Left cardiac atrium (tissue), 4 donors: ENCODE measurements at places on chromosomes 16 and 17. TPM values are rescaled to one million over a fixed set of nuclear protein-coding genes. Genes with fewer than 3 reads are reported as not detected.

CAVIN1 gene
- total RNA-seq, result 297 TPM

CCL11 gene
- total RNA-seq, result 5.4 TPM

TP53TG3B gene
- not detected for total RNA-seq

IL17C gene
- not detected for total RNA-seq

- DNase-seq, result no peak
These were observed 55.2 kb downstream of the GAN start for GRCh38 chr16:81369888-81370504.

GRCh38 chr17:63426917-63427308 is 19.2 kb downstream of the CYB561 start:
- no peak for DNase-seq

DNA sequence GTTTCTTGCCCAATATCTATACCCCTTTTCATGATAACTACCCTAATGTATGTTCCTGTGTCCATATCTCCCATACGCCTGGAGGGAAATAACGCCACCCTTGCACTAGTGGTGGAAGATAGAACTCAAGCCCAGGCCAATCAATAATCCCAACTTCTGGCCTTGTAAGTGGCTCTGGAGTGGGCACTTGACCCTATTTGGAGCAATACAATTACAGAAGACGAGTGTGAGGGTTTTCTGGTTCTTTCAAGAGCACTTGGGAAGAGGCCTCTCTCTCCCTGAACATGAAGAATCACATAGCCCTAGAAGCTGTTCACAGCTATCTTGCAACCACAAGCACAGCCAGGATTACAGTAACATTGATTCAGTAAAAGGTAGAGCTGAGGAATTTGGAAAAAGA is 217.9 kb downstream of the RAB11FIP4 start:
- no peak for DNase-seq

DNA sequence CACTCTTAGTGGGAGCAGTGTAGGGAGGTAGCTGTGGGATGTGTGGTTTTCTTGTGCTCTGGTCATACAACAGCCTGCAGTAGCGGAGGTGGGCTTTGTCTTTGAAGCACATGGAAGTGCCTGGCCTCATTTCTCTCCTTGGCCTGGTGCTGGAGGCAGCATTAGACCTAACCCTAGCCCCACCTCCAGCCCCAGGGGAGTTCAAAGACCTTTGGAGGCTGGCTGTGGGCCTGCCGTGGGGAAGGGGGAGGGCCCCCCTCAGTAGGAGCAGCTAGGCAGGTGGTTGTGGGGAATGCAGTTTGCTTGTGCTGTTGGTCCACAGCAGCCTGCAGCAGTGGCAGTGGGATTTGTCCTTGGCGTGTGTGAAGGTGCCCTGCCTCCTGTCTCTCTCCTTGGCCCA is 91.7 kb downstream of the BCAS3 start:
- no peak for DNase-seq

DNA sequence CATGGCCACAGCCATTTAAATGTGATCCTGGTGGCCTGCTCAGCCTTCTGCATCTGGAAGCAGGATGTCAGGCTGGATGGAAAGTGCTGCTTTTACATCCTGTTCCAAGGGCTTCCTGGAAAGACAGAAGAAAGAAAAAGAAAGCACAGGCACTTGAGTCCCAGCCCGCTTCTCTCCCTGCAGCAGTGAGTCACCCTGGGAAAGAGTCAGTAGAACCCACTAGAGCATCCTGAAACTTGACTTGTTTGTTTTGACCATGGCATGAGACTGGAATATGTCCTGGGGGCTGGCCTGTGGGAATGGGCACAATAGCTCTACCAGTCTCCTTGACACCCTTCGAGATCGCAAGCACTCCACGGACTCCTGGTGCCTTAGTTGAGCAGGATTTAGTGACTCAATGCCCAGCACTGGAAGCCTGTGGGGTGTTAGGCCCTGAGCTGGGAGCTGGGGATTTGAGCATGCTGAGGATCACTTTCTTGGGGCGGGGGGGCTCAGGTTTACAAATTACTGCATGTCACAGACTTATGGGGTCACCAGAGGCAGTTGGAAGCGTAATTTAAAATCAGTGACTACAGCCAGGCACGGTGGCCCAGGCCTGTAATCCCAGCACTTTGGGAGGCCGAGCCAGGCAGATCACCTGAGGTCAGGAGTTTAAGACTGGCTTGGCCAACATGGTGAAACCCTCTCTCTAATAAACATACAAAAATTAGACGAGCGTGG is 22.1 kb upstream of the GNA13 start:
- no peak for DNase-seq

- DNase-seq, result no peak
These were observed 2.2 kb upstream of the CHD3 start for GRCh38 chr17:7886227-7887037.

DNA sequence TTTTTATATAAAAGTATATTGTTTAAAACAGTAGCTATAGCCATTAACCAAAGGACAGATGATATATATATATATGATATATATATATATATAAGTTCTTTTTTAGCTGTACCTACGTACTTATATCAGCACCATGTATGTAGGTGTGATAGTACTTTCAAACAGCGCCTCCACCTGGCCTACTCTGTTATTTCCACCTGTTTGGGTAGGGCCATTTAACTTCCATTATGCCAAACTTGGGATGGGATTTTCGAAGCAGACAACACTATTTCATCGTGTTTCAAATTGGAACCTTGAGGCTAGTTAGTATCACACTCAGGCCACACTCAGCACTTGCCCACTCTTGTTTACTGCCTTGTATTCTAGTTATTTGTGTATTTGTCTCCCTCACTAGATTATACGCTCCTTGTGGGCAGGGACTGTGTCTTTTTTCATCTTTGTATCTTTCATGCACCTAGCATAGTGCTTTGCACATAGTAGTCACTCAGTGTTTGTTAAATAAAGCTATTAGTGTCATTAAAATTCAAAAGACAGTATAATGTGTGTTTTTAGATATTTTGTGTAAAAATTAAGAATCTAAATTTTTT is 11.8 kb upstream of the CLTC start:
- no peak for DNase-seq
